Posterior vena cava (tissue), 2 donors: ENCODE measurements at places on chromosomes 5 and 9.

DNA sequence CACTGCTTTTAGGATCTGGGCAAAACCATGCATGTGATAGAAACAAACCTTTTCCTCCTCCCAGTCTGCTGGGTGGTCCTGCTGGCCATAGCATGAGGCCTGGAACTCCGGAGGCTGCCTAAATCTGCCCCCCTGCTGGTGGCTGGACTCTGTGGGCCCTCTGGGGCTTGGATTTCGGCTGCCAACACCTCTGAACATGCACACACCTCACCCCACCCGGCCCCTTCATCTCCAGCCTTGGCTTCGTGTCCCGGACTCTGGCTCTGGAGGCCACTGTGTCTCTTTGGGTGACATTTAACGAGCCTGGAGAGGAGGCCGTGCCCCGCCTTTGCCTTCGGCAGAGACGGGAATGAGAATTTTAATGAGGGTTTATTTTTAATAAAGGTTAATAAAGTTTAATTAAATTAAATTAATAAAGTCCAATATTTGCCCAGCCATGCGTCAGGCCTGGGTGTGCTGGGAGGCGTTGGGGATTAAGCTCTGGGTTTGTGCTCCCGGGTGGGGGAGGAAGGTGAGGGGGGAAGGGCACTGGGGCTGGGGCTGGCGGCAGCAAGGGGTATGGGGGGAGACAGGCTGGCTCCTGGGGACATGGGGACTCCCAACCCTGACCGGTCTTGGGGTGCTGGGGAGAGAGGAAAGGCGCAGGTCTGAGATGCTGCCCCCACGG lies 251.8 kb downstream of the PBX3 start:
- DNase-seq, result peak; percentile 75

DNA sequence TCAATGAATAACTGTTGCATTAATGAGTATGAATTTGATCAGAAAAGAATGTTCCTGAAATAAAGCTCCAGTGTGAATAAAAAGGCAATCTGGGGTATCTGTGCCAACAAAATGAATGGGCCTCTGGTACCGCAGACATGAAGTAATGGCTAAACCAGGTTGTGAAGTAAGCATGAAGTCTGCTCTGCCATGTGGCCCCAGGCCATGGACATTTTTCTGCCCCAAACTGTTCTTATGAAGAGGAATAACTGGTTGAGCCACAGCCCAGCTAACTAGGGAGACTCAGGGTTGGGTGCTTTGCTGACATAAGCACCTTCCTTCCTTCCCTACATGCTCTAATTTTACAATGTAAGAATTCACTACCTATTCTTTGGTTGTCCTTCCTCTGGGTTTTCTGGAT lies 147.4 kb upstream of the LRRTM2 start:
- peak; percentile 85 for DNase-seq

- DNase-seq, result no peak
These were observed 30.4 kb downstream of the GABBR2 start for GRCh38 chr9:98678244-98678842.

DNA sequence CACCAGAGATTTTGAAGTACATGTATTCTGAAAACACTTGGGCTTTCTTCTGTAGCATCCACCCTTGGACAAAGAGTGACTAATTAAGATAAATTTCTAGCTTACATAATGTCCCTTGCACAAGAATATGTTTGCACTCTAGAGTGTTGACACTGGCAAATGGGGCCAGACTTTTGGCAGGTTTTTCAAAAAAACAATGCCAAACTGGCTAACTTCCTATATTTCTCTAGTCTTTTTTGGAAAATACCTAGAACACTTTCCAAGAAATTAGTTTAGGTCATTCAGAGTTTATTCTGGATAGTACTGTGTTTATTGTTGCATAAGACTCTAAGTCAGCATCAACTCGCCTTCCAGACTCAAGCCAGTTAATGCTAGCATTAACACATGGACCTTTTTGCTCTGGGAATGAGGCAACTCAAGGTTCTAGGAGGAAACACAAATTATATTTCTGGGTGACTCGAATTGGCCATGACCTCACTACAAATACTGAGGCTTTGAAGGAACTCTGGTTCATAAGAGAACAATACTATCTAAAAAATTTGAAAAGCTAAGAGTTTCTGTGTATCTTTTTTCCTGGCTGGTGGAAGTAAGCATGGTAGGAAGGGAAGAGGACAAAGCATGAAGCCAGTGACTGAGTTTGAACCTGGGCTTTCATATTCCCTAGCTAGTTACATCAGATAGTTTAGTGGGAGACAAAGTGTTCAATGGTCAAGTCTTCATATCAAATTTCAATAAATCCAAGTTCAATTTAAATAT lies 101.6 kb downstream of the NREP start:
- DNase-seq, result no peak

- DNase-seq, result no peak
These were observed 108.1 kb downstream of the SNCAIP start for GRCh38 chr5:122420091-122420490.

GRCh38 chr5:111134087-111134486 lies 41.9 kb downstream of the WDR36 start:
- DNase-seq, result no peak

- no peak for DNase-seq
These were observed 62.1 kb downstream of the FAT2 start for GRCh38 chr5:151528996-151529395.

DNA sequence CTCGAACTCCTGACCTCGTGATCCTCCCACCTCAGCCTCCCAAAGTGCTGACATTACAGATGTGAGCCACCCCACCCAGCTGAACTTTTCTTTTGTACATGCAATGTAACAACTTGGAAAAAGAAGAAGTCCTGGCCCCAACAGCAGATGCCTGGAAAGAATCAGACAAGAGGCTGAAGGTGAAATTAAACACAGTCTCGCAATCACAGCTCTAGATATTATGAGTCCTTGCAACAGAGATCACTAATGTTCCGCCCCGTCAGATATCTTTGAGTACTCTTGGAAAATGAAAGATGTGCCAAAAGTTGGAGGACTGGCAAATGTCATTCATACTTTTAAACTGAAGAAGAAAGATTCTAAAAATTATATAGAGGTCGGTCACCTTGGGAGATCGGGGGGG lies 254.3 kb downstream of the GLIS3 start:
- no peak for DNase-seq

DNA sequence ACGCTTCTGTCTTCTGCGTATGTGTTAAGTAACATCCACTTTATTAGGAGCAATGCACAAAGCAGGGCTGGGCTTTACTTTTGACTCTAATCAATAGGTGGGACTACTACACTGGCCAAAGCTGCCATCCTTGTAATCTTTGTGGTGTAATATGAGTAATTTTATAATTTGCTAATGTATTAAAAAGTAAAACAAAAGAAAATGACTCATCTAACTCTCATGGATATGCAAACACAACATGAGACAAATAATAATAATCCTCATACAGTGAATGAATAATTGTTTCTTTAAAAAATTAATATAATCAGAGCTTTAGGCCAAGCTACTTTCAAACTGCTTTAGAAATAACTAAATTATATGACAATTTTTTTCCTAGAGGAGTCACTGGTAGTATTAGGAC lies 90.7 kb downstream of the NR3C1 start:
- DNase-seq, result no peak

- DNase-seq, result no peak
These were observed 131.7 kb downstream of the ADGRV1 start for GRCh38 chr5:90690307-90690706.

DNA sequence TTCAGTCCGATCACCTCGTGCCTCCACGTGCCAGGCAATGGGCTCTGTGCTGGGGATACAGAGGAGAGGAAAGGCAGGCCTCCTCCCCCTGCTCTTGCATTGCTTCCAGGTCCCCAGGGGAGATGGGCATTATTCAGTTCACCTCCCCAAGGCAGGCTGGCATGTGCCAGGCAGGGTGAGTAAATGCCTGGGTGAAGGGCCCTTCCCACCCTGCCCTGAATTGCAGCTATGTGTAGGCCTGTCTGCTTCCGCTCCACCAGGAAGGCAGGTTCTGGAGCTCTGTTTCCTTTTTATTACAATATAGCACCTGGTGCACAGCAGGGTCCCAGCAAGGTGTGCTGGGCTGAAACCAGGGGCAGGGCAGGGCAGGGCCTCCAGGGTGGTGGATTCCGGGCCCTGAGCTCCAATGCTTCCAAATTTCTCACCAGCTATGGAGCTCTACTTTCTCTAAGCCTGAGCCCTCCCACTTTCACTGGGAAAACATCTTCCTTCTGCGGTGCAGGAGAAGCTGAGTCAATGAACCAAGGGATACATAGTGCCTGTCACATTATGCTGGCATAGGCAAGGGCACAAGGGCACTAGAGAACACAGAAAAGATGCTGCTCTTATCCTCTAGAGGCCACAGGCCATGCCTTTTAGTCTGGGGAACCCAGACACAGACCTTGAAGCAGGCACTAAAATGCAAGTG lies 42.0 kb downstream of the SHB start:
- no peak for DNase-seq

GRCh38 chr9:124788542-124789217 lies 11.7 kb downstream of the OLFML2A start:
- peak; percentile 61 for DNase-seq

DNA sequence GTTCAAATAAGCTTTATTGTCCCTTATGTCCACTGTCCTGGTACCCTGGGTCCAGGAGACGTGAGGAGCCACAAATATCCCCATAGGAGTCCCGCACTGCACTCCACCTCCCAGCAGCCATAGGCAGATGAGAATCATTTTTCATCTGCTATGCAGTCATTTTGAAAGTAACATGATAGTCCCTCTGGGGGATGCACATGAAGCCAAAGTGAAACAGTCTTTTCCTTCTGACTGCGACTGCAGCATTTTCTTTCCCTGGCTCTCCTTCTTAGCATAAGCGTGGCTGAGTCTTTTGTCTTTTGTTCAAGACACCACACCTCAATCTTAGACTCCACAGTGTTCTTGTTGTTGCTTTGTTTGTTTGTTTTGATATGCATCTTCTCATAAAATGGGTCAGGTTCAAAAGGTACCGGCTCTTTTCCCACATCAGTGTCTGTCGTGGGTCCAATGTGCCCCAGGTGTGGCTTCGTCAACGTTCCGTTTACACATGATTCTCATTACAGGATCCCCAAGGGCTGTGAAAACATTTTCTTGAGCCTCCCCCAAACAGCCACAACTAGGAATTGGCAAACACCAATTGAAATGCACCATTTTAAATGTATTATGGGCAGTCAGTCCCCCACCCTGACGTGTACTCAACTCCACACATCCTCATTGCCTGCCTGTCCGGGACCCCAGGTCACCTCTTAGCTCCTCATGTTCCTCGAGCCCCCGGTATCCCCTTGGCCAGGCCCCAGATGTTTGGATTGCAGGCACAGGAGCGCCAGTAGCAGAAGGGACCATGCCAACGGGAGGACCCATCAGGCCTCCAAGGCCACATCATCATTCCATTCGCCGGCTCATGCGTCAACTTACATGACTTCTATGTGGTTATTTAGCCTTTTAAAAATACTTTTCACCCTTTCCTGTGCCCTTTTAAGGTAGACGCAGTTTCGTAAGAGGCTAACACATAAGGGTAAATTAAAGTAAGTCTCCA lies 237.8 kb upstream of the DAPK1 start:
- DNase-seq, result peak; percentile 84

- no peak for DNase-seq
These were observed 65.2 kb downstream of the RETREG1 start for GRCh38 chr5:16551628-16552027.

GRCh38 chr5:76500633-76501393 lies 97.7 kb downstream of the IQGAP2 start:
- DNase-seq, result no peak

DNA sequence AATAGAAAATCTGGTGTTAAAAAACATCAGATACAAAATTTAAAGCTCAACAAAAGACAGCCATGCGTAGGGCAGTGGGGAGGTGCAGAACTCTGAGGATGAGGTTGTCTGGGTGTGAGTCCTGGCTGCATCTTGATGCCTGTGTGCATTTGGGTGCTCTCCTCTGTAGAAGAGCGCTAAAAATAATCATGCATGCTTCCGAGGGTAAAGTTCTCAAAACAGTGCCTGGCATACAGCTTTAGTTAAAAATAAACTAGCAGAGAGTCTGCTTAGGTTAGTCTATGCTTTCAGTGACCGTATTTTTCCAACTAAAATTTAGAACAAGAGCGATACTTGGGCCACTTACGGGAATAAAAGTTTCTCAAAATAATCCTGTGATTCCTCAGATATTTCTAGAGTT lies 55.5 kb upstream of the SPATA31C2 start:
- DNase-seq, result no peak

- peak; percentile 92 for DNase-seq
These were observed 29.8 kb upstream of the HMCN2 start for GRCh38 chr9:130235558-130236435.

DNA sequence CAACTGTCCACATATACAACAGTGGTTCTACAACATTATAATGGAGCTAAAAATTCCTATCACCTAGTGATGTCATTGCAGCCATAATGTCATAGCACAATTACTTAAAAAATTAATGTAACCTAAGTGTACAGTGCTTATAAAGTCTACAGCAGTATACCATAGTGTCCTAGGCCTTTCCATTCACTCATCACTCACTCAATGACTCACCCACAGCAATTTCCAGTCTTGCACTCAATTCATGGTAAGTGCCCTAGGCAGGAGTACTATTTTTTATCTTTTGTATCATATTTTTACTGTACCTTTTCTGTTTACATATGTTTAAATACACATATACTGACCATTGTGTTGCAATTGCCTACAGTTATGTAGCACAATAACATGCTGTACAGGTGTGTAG lies 9.6 kb upstream of the PUM3 start:
- no peak for DNase-seq

DNA sequence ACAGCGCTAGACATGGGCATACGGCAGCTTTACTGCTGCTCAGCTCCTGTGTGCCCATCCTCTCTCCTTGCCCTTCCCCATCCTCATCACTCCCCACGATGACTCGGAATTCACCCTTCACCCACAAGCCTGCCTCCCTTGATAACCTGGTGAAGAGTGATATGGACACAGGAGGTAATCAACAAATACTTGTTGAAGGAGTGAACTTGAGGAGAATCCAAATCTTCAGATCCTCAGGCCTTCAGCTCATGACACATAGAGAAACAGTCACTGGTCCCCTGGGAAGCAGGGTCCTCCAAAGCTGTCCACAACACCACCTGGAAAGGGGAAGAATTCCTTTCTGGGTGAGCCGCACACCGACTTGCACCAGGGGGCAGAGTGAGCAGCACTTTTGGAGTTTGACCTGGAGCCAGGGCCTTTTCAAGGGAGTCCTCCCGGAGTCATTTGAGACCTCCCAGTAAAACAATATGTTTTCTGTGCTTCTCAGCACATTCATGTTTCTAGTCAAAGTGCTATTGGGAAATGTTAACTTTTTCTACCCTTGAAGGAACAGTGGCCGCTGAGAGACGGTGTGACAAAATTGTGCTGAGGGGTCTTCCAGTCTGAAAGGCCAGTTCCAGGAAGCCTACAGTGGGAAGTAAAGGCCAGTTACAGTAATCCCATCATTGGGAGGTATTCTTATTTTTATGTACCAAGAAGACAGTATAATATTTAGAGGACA lies 332.3 kb downstream of the CWC27 start:
- peak; percentile 83 for DNase-seq

- DNase-seq, result no peak
These were observed 3.6 kb upstream of the SCGB3A2 start for GRCh38 chr5:147874910-147875367.

GRCh38 chr9:27851858-27852257 lies 278.6 kb upstream of the C9orf72 start:
- DNase-seq, result no peak

GRCh38 chr9:35311891-35312639 lies 150.3 kb downstream of the UNC13B start:
- no peak for DNase-seq

- no peak for DNase-seq
These were observed 3.8 kb upstream of the FBXW11 start for GRCh38 chr5:172010278-172010677.
